MG63 (cell line): ENCODE measurements at places on chromosomes 12 and 14.

GRCh38 chr12:27672643-27673042 is 23.6 kb upstream of the REP15 start:
- DNase-seq, result no peak

- DNase-seq, result no peak
Measured at GRCh38 chr14:61716956-61717355, 21.6 kb downstream of the HIF1A start.

DNA sequence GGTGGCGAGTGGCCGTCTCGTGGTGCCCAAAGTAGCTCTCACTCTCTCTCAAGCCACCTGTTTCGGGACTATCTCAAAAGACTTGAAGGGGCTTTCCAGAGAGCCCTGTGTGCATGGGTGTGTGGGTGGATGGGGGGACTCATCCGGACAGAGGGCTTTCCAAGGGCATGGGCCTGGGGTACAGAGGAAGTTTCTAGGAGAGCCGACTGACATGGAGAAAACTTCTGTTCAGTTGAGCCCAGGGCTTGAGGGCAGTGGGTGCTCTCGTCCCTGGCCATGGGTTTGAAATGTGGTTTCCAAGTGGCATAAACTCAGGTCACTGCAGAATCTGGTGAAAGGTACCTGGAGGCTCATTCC is 47.4 kb upstream of the MEG3 start:
- DNase-seq, result no peak

- no peak for DNase-seq
Measured at GRCh38 chr14:66508547-66508845, 549 bp downstream of the GPHN start.

GRCh38 chr12:113242026-113242418 is 20.8 kb downstream of the TPCN1 start:
- DNase-seq, result peak; percentile 56
